ENCODE measurements at places on chromosomes 1 and 21. TPM values are rescaled to one million over a fixed set of nuclear protein-coding genes. Genes with fewer than 3 reads are reported as not detected.

Gene TARDBP
- total RNA-seq = 59.7 TPM

Gene ZNF695
- 8.1 TPM for total RNA-seq

Gene ITLN1
- total RNA-seq = not detected

Gene TPTE
- total RNA-seq = not detected

Gene NUP210L
- total RNA-seq = not detected

Gene PLCH2
- 3.1 TPM for total RNA-seq

Gene CFAP107
- total RNA-seq = not detected

Gene KCNJ9
- not detected for total RNA-seq

Gene TMOD4
- total RNA-seq = not detected

Gene RGS18
- total RNA-seq = not detected

Data from HT-29 (cell line).